ENCODE measurements at places on chromosomes 5 and 9. TPM values are rescaled to one million over a fixed set of nuclear protein-coding genes. Genes with fewer than 3 reads are reported as not detected.

Gene MAP1B
- total RNA-seq, result 8.5 TPM

Gene AGXT2
- total RNA-seq, result not detected

Gene PAX5
- 0.50 TPM for total RNA-seq

Gene RMI1
- 4.1 TPM for total RNA-seq

Gene CCDC192
- not detected for total RNA-seq

- no peak for DNase-seq
Observed at GRCh38 chr9:17863213-17863883, 284.5 kb downstream of the SH3GL2 start.

GRCh38 chr9:4852419-4852818, 59.7 kb downstream of the RCL1 start:
- DNase-seq, result no peak

GRCh38 chr9:79824265-79824664, 252.5 kb downstream of the TLE4 start:
- DNase-seq, result no peak

DNA sequence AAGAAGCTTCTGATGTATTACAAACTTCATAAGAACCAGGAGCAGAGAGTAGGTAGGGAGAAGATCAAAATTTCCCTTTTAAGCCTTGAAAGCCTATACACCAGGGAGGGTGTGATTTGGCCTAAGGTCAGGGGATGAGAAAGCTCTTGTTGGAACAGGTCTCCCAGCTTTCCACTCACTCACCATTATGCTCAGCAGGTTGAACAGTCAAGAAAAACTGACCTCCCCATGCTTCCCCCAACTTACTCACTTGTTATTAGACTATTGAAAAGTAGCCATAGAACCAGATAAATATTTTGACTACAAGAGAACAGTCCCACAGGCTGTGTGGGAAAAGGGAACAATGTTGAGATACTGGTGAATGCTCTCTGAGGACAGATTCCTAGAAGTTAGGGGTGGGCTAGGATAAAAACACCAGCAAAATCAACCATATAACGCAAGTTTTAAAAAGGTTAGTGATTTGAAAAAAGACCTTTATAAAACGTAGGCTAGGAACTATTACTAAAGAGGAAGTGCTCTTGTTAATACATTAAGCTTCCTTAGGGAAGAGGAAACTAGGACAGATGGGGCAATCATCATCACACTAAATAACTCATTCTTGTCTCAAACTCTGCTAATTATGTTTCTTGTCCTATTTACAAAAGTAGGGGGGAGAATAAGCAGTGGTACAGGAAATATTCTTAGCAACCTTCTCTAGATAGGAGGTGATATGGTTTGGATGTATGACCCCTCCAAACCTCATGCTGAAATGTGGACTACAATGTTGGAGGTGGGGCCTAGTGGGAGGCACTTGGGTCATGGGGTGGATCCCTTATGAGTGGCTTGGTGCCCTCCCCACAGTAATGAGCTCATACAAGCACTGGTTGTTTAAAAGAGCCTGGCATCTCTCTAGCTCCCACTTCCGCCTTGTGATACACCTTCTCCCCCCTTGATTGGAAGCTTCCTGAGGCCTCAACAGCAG, 31.0 kb downstream of the PCDHGC5 start:
- DNase-seq, result no peak

DNA sequence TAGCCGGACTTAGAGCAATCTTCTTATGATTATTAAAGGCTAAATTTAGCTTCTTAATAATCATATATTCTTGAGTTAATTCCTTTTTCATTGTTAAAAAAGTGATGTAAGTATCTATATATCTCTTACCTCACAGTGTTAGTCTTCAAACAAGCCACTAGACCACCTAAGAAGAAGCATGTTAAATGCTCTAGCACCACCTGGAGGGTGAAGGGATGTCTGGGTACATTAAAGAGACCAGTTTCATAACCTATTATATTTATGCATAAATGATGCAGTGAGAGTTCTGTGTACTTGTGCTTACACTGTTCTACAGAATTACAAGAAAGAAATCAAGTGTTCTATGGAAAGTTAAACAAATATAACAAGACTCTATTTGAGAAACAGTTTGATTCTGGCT, 55.9 kb upstream of the SLCO6A1 start:
- DNase-seq, result no peak

DNA sequence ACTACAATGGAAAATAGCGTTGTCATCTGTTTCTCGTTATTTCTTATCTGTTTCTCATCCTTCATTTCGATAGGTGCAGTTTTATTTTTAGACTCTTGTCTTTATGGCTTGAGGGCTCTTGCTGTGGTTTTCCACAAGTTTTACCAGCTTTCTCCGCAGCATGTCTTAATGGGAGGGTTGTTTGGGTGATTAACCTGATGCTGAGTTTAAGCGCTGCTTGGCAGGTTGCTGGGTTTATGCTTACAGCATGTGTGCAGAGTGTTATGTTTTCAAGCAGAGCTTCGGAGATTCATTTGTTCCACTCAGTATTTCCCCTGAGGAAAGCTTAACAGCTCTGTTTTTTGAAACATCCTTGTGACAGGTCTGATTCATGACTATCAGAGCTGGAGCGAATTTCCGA, 154.0 kb downstream of the SLC12A2 start:
- no peak for DNase-seq

- DNase-seq, result no peak
Observed at GRCh38 chr5:142278627-142279026, 46.2 kb downstream of the SPRY4 start.

DNA sequence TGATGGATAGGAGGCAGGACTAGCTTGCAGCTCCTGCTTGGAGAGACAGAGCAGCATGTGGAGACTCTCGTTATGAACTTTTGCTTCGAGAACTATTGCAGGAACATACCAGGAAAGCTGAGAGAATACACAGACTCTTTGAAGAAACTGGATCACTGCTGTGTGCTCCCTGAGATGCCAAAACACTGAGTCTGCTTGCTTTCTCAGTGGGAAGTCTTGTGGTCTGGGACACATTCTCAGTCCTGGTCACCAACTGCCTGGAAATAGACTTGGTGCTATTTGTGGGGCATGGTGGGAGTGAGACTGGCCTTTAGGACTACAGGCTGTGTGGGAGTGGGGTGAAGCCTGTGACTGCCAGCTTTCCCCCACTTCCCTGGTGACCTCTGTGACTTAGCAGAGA, 252.6 kb downstream of the MED10 start:
- DNase-seq, result no peak

- no peak for DNase-seq
Observed at GRCh38 chr5:92455011-92455410, 1071.9 kb upstream of the ARRDC3 start.

DNA sequence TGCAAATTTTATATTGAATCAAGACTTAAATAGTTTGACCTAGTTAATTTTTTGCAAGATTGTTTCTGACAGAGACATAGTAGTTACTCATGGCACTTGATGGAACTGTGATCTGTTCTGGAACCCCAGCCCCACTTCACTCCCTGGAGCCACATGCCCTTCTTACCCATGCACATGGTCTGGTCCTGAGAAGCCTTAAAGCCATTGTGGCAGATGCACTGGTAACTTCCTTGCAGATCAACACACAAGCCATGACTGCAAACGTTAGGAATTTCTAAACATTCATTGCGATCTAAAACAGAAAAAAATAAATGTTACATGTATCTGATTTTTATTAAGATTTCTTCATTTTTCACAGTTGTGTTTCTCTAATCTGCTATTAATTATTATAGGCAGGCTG, 221.2 kb downstream of the SLC12A2 start:
- DNase-seq, result no peak

DNA sequence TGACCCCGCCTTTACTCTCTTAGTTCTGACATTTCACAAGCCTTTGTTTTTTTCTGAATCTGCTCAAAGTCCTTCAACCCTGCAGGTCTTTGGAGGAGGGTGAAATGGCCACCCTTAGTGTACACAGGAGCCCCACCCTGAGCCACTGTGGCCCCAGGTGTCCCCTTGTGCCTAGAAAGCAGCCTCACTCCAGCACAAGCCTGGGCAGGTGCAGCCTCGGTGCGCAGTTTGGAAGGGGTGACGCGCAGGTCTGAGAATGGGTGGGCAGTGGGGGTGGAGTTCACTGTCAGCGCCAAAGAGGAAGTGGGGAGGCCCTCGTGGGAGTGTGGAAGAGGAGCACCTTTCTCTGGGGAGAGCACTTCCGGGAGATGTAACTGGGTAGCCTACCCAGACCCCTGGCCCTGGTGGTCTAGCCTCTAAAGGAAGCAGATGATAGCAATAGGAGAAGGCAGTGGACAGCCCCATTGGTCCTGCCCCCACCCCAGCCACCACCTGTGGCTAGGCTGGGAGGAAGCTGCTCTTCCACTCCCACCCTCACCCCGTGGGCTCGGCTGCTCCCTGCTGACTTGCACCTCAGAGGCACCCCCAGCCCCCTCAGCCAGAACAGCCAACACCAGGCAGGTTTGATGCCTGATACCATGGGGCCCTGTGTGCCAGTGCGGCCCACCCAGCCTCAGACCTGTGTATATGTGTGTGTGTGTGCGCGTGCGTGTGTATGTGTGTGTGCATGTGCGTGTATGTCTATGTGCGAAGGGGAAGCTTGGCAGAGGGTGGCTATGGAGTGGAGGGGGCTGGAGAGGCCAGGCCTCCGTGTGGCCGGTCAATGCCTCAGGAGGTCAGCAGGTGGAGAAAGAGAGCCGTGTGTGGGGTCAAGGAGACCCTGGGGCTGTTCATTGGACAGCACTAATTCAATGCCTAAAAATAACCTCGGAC, 16.8 kb upstream of the DAB2IP start:
- no peak for DNase-seq

DNA sequence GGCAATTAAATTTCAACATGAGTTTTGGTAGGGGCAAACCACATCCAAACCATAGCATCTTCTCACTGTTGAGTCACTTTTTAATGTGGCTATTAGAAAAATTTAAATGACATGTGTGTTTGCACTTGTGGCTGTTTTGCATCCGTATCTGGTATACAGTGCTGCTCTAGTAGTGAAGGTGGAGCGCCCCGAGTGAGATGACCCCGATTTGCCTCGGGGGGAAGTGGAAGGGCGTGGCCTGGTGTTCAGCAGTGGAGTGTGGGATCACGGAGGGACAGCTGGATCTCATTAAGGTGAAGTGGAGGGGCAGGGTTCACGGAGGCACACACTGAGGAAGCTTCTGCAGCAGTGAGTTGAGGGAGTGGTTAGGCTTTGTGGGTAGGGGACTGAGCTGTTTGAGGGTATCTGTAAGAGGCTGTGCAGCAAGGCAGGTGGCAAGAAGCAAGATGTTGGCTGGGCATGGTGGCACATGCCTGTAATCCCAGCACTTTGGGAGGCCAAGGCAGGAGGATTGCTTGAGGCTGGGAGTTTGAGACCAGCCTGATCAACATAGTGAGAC, 6.2 kb upstream of the GMCL2 start:
- DNase-seq, result no peak

DNA sequence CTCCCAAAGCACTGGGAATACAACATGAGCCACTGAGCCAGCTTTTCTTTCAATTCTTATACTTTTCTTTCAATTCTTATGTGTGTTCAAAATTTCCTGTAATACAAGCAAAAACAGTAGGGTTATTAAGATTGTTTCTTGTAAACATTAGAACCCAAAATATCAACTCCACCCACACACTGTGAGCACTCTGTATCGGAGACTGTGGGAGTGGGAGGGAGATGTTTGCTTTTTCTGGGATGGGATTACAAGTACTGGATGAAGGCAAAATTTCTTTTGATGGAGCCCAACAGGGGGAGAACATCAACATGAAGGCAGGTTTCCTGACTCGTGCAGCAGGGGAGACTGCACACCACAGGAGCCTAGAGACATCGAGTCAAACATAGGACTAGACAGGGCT, 4.7 kb upstream of the CFAP90 start:
- no peak for DNase-seq

GRCh38 chr5:181059297-181060230, 19.5 kb downstream of the BTNL9 start:
- no peak for DNase-seq

GRCh38 chr5:76384189-76384588, 18.9 kb upstream of the IQGAP2 start:
- DNase-seq, result no peak

DNA sequence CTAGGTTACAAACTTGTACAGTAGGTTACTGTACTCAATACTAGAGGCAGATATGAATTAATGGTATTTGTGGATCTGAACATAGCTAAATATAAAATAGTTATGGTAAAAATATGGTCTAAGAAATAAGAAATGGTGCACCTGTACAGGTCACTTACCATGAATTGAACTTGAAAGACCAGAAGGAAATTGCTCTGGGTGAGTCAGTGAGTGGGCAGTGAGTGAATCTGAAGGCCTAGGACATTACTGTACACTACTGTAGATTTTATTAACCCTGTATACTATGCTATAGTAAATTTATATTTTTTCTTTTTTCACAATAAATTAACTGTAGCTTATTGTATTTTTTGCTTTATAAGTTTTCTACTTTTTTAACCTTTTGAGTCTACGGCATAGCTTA, 1020.4 kb downstream of the CDH18 start:
- no peak for DNase-seq

DNA sequence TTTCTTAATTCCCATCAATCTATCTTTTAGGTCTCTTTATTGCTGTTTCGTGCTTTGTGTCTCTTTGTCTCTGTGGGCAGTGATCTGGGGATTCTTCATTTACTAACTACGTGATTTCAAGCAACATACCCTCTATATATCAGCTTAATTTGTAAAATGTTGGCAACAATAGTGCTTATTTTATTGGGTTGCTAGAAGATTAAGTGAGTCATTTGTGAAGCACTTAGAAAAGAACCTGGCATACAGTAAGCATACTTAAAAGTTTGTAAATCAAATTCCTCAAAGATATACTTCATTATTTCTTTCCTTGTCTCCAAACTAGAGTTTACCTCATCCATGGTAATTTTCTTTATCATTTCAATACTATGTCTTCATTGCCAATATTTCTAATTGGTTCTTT, 669.7 kb downstream of the MAT2B start:
- no peak for DNase-seq

DNA sequence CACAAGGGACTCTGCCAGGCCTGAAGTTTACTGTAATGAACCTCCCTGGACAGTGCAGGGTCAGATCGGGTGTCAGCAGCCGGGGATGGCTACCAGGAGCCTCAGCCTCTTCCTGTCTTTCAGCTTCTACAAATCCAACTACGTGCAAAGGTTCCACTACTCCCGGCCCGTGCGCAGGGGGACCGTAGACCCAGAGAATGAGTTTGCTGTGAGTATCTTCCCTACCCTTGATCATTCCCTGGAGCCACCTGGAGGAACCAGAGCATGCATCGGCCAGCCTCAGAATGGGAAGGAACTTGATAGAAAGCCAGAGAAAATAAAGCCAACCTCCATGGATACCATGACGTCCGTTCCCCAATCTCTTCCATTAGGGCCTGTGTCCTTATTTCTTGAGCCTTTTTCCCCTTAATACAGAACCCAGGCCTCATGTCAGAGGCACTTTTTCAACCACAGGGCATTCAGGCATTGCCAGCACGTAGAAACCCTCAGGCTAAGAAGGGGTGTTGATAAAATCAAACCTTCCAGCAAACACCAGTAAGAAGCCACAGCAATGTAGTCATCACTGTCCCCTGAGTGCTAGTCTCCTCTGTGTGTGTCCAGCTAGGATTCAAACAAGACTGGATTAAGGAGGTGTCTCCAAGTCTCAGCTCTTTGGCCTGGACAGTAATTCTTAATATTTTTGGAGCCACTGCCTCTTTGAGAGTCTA, 49.0 kb upstream of the FOXI1 start:
- no peak for DNase-seq

GRCh38 chr5:149473441-149473840, 77.8 kb downstream of the CSNK1A1 start:
- no peak for DNase-seq

- peak; percentile 76 for DNase-seq
Observed at GRCh38 chr9:35907711-35908503, 1.4 kb upstream of the SPAAR start.

- peak; percentile 54 for DNase-seq
Observed at GRCh38 chr9:107928701-107929371, 439.3 kb upstream of the KLF4 start.

GRCh38 chr9:25212361-25212760, 465.9 kb downstream of the TUSC1 start:
- DNase-seq, result no peak

All from psoas muscle (tissue), 8 donors.